Bronchus fibroblast of lung (primary cell): ENCODE measurements at places on chromosomes 3 and 15. TPM values are rescaled to one million over a fixed set of nuclear protein-coding genes. Genes with fewer than 3 reads are reported as not detected.

SUSD5 gene
- total RNA-seq: 3.4 and 6.2 TPM in 2 replicates

ACOX2 gene
- total RNA-seq: 5.4 and 6.4 TPM in 2 replicates

ADAMTS7 gene
- 4.3 and 5.0 TPM in 2 replicates for total RNA-seq

CEMIP gene
- total RNA-seq: 2.7 and 3.0 TPM in 2 replicates

TMEM108 gene
- total RNA-seq: 0.50 and 0.89 TPM in 2 replicates

C3orf49 gene
- total RNA-seq: not detected in 2 replicates

AADACL2 gene
- total RNA-seq: not detected in 2 replicates

ROPN1 gene
- not detected in 2 replicates for total RNA-seq

TNFSF10 gene
- total RNA-seq: 0.45 and 1.7 TPM in 2 replicates
